Naive thymus-derived CD8-positive, alpha-beta T cell (primary cell): ENCODE measurements at places on chromosomes 12 and 14.

DNA sequence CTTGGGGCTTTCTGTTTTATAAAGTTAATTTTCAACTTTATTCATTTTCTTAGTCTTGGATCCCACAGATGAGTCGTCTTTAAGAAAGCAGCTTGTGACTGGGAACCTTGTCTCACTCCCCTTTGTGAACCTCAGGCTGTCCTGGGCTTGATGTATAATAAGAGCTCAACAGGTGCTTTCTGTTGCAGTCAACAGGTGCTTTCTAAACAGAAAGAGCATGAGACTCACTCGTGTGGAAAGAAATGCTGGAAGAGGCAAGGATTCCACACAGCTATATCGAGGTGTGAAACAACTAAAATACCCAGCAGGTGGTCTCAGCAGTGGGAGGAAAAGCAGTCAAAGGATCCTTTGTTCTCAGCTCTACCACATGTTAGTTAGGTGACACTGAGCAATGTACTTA is 398.9 kb downstream of the EGLN3 start:
- no peak for DNase-seq

DNA sequence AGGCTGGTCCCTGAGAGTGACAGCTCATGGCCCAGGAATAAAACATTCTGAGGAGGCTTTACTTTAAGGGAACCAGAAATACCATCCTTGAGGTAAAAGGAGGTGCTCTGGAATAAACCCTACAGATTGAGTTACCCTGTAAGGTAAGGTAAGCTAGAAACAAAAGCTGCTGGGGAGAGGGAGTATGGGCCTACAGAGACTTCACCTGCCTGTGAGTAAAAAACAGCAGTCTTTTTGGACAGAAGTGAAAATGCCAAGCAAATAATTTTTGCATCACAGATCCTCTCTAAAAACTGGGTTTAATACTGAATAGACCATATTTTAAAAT is 41.2 kb downstream of the CORO1C start:
- DNase-seq = no peak

DNA sequence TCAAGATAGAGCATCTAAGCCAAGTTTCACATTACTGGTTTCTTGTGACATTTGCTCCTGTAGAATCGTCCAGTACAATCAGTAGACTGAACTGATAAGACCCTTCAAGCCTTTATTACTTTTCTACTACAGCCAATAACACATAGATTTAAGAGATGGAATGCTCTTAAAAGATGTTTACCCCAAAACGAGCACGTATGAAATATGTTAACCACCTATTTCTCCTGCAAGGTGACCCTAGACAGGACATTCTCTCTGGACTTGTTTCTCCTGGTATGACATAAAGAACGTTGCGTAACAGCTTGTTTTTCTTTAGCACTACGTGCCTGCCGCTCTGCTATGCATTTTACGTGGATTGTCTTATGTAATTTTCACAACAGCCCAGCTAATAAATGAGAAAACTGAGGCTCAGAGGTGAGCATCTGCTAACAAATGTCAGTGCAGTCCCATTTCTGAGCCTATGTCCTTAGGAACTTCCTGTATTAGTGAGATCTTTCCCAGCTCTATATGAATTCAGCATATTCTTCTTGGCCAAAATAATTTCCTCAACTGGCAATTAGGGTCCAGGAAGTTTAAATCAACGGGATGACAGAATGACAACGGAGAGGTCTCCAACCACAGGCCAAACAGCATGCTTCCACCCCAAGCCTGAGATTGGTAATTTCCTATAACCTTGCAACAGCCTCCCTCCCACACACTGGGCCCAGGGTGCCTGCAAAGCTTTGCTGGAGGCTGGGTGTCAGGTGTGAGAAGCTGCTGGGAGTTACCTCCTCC is 3.7 kb downstream of the NFKBIA start:
- peak; percentile 35 for DNase-seq

GRCh38 chr12:42270596-42270995 is 32.5 kb upstream of the YAF2 start:
- DNase-seq = no peak

- DNase-seq = no peak
These were observed 175.5 kb downstream of the AEBP2 start for GRCh38 chr12:19614601-19615383.

DNA sequence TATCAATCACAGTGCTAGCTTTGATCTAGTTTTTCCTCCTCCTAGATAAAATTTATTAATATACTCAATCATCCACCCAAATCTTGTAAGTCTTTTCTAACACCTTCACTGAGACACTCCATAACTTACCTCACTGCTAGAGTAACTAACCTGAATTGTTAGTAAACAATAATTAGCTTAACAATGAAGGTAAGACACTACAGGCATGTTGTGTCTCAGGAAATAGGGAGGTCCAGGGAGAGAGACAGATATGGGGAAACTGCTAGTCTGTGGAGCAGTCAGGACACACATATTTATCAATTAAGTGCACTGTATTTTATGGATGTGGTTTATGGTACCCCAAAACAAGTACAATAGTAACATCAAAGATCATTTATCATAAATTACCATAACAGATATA is 94.2 kb upstream of the SSTR1 start:
- no peak for DNase-seq

- no peak for DNase-seq
These were observed 52.9 kb upstream of the CCND2 start for GRCh38 chr12:4220536-4221257.
